Right atrium auricular region (tissue), 2 donors: ENCODE measurements at places on chromosomes 13 and 19. TPM values are rescaled to one million over a fixed set of nuclear protein-coding genes. Genes with fewer than 3 reads are reported as not detected.

Gene ZNF135
- total RNA-seq: 2.5 TPM

Gene PSG1
- not detected for total RNA-seq

DNA sequence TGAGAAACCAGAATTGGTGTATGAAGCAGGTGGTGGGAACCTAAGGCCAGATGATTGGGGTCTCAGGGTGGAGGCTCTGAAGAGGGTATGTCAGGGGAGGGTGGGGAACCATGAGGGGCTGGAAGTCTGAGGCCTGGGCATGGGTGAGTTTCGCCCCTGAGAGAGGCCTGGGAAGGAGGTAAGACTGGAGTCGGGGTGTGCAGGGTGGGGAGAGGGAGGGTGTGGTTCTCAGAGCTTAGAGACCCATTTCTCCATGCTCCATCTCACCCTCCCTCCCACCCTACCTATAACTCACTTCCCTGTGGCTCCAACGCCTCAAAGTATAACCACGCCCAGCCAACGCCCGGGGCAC lies 1.0 kb upstream of the KLHL26 start:
- DNase-seq: no peak

GRCh38 chr13:113393226-113393562 lies 29.3 kb upstream of the GRTP1 start:
- no peak for DNase-seq

- no peak for DNase-seq
Measured at GRCh38 chr13:76293346-76293745, 592.9 kb downstream of the KCTD12 start.

DNA sequence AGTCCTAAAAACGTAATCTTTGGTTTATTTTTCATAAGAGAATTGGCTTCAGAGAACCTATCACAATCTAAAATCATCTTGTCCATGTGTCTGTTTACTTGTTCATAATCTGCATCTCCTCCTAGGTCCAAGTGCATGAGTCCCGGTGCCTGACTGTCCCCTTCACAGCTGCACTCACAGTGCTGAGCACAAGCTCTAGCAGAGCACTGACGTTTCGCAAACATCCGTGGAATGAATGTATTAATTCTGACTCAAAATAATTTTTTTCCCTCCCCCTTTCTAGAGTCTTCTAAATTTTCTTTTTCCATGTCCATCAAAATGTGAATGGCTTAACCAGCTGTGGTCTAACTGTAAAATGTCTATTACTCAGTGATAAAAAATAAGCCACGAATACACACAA lies 245.5 kb upstream of the TSHZ3 start:
- DNase-seq: no peak

- DNase-seq: no peak
Measured at GRCh38 chr13:48636550-48636949, 17.2 kb upstream of the CYSLTR2 start.
